ENCODE measurements at places on chromosomes 3 and 15. TPM values are rescaled to one million over a fixed set of nuclear protein-coding genes. Genes with fewer than 3 reads are reported as not detected.

DNA sequence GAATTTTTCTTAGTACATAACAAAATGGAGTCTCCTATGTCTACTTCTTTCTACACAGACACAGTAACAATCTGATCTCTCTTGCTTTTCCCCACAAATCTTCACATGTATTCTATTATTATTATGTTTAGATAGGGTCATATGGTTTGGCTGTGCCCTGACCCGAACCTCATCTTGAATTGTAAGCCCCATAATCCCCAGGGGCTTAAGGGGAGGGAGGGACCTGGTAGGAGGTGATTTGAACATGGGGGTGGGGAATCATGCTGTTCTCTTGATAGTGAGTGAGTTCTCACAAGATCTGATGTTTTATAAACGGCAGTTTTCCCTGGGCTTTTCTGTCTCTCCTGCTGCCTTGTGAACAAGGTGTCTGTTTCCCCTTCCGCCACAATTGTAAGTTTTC is 86.7 kb upstream of the SELENOK start:
- H3K27ac ChIP-seq, result no peak overlapping the region
- no peaks in the 10 kb centered on the region for H3K36me3 ChIP-seq
- peaks cover 5% of the 10 kb centered on the region for H3K27me3 ChIP-seq
- no peaks in the 10 kb centered on the region for H3K4me1 ChIP-seq
- no peak overlapping the region for H3K4me3 ChIP-seq

- no peaks in the 10 kb centered on the region for H3K27me3 ChIP-seq
- H3K4me3 ChIP-seq, result no peak overlapping the region
- DNase-seq, result no peak
- no peaks in the 10 kb centered on the region for H3K36me3 ChIP-seq
- no peak overlapping the region for H3K27ac ChIP-seq
Observed at GRCh38 chr3:178551916-178552321, 15.7 kb downstream of the KCNMB2 start.

The GOLGA6D gene
- not detected for total RNA-seq

GRCh38 chr3:18252578-18252977 is 172.6 kb downstream of the SATB1 start:
- H3K27me3 ChIP-seq, result peaks cover 2% of the 10 kb centered on the region
- H3K27ac ChIP-seq, result no peak overlapping the region
- no peak overlapping the region for H3K4me3 ChIP-seq

DNA sequence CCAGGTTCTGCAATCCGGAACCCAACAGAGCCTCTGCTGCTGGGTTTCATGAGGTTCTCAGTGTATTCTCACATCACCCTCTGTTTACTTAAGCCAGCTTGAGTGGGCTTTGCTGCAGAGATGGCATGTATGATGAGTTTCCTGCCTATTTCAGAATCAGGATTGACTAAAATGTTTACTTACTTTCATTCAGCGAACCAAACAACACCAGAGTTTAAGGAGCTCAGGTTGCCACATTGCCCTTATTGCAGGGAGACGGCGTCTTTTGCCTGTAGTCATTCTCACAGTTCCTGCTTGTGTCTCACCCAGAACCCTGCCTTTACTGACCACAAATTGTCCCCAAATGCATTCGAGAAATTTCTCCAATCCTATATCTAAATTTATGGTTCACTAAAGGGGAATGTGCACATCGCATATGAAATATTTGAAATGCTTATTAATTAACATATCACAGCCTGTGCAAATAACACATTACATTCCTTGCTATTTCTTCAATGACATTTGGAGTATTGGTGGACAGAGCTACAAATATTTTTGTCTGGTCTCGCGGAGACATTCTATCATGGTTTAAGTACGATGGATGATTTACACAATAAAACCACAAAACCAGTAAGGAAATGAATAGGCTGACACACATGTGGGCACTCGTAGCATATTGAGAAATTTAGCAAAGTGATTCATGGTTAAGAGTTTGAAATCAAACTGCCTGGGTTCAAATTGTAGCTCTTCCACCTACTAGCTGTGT is 377.2 kb upstream of the CFAP20DC start:
- H3K36me3 ChIP-seq, result peaks cover 2% of the 10 kb centered on the region
- H3K27me3 ChIP-seq, result no peaks in the 10 kb centered on the region
- peaks cover 64% of the 10 kb centered on the region for H3K4me1 ChIP-seq
- no peak for DNase-seq
- H3K27ac ChIP-seq, result peak overlapping the region; percentile 89

- H3K4me1 ChIP-seq, result no peaks in the 10 kb centered on the region
- no peak overlapping the region for H3K4me3 ChIP-seq
- no peak overlapping the region for H3K27ac ChIP-seq
- DNase-seq, result no peak
- no peaks in the 10 kb centered on the region for H3K27me3 ChIP-seq
Observed at GRCh38 chr3:170081079-170081741, 43.4 kb downstream of the GPR160 start.

The SNAPC5 gene
- total RNA-seq, result 24.5 TPM

The GOLGA8J gene
- 0.65 TPM for total RNA-seq

The UBR1 gene
- 27.8 TPM for total RNA-seq

DNA sequence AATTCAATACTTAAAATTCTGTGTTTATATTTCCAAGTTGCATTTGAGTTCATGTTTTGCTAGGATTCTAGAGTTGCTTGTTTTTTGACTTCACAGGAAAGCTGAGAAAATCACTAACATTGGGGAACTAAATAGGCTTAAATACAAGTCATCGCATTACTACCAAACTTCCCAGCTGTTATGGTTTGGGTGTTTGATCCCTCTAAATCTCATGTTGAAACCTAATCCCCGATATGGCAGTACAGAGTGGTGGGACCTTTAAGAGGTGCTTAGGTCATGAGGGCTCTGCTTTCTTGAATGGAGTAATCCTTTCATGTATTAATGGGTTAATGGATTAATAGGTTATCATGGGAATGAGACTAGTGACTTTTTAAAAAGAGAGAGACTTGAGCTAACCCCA is 77.2 kb upstream of the ARPP21 start:
- H3K4me1 ChIP-seq, result no peaks in the 10 kb centered on the region
- no peaks in the 10 kb centered on the region for H3K27me3 ChIP-seq
- H3K27ac ChIP-seq, result no peak overlapping the region
- no peak for DNase-seq
- no peak overlapping the region for H3K4me3 ChIP-seq

The SIN3A gene
- total RNA-seq, result 115 TPM

- H3K27me3 ChIP-seq, result no peaks in the 10 kb centered on the region
- H3K4me3 ChIP-seq, result no peak overlapping the region
- no peak overlapping the region for H3K27ac ChIP-seq
- no peaks in the 10 kb centered on the region for H3K36me3 ChIP-seq
- no peak for DNase-seq
Observed at GRCh38 chr3:55564726-55565125, 77.6 kb upstream of the WNT5A start.

The IGSF10 gene
- not detected for total RNA-seq

DNA sequence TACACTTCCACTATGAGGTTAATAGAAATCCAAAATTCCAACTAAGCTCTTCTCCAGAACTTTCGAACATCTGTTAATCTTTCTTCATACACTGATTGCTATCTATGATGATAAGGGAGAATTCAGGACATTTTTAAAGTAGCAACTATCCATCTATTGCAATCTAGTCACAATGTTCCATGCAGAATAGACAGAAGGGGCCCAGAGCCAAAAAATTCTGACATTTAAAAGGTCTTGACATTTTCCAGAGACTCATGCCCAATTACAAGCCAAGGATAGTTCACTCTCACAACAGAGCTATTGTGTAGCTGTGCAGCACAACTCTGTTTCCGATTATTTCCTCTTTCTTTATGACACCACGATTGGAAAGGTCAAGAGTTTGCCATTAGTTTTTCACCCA is 999.7 kb upstream of the ALCAM start:
- no peaks in the 10 kb centered on the region for H3K36me3 ChIP-seq
- no peak for DNase-seq
- no peak overlapping the region for H3K4me3 ChIP-seq
- H3K27ac ChIP-seq, result no peak overlapping the region
- H3K4me1 ChIP-seq, result no peaks in the 10 kb centered on the region

- H3K4me1 ChIP-seq, result no peaks in the 10 kb centered on the region
- H3K4me3 ChIP-seq, result no peak overlapping the region
- DNase-seq, result no peak
- H3K36me3 ChIP-seq, result peaks cover 7% of the 10 kb centered on the region
- H3K27me3 ChIP-seq, result no peaks in the 10 kb centered on the region
Observed at GRCh38 chr3:179726075-179726699, 73.3 kb downstream of the USP13 start.

DNA sequence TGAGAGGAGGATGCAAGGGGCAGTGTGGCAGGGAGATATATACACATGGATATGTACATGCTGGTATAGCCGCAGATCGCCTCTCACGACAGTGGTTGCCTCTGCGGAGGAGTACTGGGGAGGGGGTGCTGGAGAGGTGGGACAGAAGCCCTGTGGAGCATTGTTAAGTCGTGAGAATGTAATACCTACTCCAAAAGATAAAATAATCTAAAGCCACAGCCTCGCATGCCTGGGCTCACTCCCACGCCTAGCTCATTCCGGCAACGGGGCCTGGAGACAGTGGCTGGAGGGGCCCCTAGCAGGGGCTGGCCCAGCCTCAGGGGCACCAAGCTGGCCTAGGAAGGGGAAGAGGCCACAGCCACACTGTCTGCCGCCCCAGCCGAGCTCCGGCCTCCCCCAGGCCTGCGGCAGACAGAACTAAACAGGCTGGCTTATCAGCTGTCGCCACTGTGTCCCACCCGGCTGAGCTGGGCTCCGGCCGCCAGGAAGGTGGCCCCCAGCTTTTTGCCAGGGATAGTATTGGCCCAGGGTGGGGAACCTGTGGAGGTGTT is 65.1 kb upstream of the LCTL start:
- H3K27me3 ChIP-seq, result peaks cover 7% of the 10 kb centered on the region
- no peak overlapping the region for H3K27ac ChIP-seq
- no peak for DNase-seq
- H3K4me1 ChIP-seq, result no peaks in the 10 kb centered on the region
- H3K36me3 ChIP-seq, result no peaks in the 10 kb centered on the region
- no peak overlapping the region for H3K4me3 ChIP-seq

The GP9 gene
- total RNA-seq, result not detected

DNA sequence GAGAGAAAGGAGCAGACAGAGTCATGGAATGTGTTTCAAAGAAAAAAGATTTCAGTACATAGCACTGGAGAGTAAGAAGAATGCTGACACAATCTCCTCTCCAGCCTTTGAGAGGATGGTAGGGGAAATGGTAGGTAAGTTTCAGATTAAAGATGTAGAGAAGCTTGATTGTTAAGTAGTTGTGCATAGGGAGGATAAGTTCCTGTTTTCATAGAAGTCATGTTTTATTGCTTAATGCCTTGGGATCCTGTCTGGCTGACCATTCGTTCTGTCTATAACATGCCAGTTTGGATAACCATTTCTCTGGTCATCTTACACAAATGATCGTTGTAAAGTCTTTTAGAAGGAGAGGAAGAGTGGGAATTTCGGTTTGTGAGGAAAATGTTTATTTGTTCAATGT is 95.7 kb upstream of the IGSF10 start:
- H3K4me3 ChIP-seq, result no peak overlapping the region
- no peaks in the 10 kb centered on the region for H3K36me3 ChIP-seq
- no peaks in the 10 kb centered on the region for H3K27me3 ChIP-seq
- H3K4me1 ChIP-seq, result no peaks in the 10 kb centered on the region
- no peak overlapping the region for H3K27ac ChIP-seq

The MB21D2 gene
- total RNA-seq, result 6.6 TPM

DNA sequence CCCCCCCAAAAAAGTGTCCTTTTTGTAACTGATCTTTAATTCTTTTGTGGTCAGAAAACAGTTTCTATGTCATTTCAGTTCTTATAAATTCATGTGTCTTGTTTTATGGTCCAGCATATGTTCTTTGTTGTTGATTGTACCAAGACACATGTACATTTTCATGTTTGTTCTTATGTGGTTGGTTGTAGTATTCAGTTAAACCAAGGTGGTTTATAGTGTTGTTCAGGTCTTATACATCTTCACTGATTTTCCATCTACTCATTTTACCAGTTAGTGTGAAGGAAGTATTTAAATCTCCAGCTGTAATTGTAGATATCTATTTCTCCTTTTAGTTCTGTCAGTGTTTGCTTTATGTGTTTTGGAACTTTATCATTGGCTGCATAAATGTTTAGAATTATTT is 24.0 kb downstream of the MEF2A start:
- peaks cover 37% of the 10 kb centered on the region for H3K36me3 ChIP-seq
- no peaks in the 10 kb centered on the region for H3K27me3 ChIP-seq
- no peak overlapping the region for H3K4me3 ChIP-seq
- no peak for DNase-seq

The TGM5 gene
- total RNA-seq, result not detected

- no peak overlapping the region for H3K4me3 ChIP-seq
- H3K4me1 ChIP-seq, result peaks cover 12% of the 10 kb centered on the region
- H3K36me3 ChIP-seq, result peaks cover 20% of the 10 kb centered on the region
- no peak for DNase-seq
Observed at GRCh38 chr3:16419640-16420241, 93.8 kb downstream of the RFTN1 start.

DNA sequence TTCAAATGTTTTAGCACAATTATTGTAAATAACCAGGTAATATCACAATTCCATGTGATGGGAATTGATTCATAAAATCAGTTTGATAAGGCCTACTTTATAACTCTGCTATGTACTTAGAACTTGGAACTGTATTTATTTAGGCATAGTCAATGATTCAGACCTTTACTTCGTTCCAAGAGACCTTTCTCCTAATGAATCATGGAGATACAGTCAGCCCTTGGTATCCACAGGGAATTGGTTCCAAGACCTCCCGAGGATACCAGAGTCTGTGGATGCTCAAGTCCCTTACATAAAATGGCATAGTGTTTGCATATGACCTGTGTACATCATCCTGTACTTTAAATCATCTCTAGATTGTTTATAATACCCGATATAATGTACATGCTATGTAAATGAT is 60.8 kb upstream of the UMPS start:
- H3K36me3 ChIP-seq, result peaks cover 7% of the 10 kb centered on the region
- no peak for DNase-seq
- no peak overlapping the region for H3K27ac ChIP-seq
- H3K4me3 ChIP-seq, result no peak overlapping the region
- H3K27me3 ChIP-seq, result peaks cover 4% of the 10 kb centered on the region

- no peaks in the 10 kb centered on the region for H3K27me3 ChIP-seq
- no peak overlapping the region for H3K4me3 ChIP-seq
- no peak overlapping the region for H3K27ac ChIP-seq
- H3K4me1 ChIP-seq, result peaks cover 15% of the 10 kb centered on the region
- peaks cover 2% of the 10 kb centered on the region for H3K36me3 ChIP-seq
- DNase-seq, result no peak
Observed at GRCh38 chr15:87732976-87733375, 523.6 kb downstream of the NTRK3 start.

- H3K36me3 ChIP-seq, result peaks cover 3% of the 10 kb centered on the region
- no peaks in the 10 kb centered on the region for H3K27me3 ChIP-seq
- H3K4me1 ChIP-seq, result peaks cover 34% of the 10 kb centered on the region
- no peak overlapping the region for H3K27ac ChIP-seq
- H3K4me3 ChIP-seq, result no peak overlapping the region
- no peak for DNase-seq
Observed at GRCh38 chr15:85475317-85475701, 94.9 kb downstream of the AKAP13 start.

GRCh38 chr3:53949541-53949940 is 57.9 kb upstream of the SELENOK start:
- DNase-seq, result no peak
- no peaks in the 10 kb centered on the region for H3K4me1 ChIP-seq
- H3K4me3 ChIP-seq, result no peak overlapping the region
- H3K27me3 ChIP-seq, result peaks cover 13% of the 10 kb centered on the region

GRCh38 chr15:64515196-64515595 is 54.8 kb downstream of the ZNF609 start:
- H3K4me3 ChIP-seq, result peak overlapping the region; percentile 68
- H3K36me3 ChIP-seq, result peaks cover 16% of the 10 kb centered on the region
- peak overlapping the region; percentile 92 for H3K27ac ChIP-seq
- no peaks in the 10 kb centered on the region for H3K27me3 ChIP-seq

GRCh38 chr3:114469070-114469469 is 175.2 kb downstream of the TIGIT start:
- H3K4me1 ChIP-seq, result no peaks in the 10 kb centered on the region
- DNase-seq, result no peak
- no peaks in the 10 kb centered on the region for H3K36me3 ChIP-seq
- no peak overlapping the region for H3K4me3 ChIP-seq
